Kidney (tissue), 22 donors: ENCODE measurements at places on chromosomes 11 and 22. TPM values are rescaled to one million over a fixed set of nuclear protein-coding genes. Genes with fewer than 3 reads are reported as not detected.
A peak's percentile ranks its signal among the peaks of the same experiment; 100 is the strongest.

Gene RAB38
- 5.2 TPM for total RNA-seq

DNA sequence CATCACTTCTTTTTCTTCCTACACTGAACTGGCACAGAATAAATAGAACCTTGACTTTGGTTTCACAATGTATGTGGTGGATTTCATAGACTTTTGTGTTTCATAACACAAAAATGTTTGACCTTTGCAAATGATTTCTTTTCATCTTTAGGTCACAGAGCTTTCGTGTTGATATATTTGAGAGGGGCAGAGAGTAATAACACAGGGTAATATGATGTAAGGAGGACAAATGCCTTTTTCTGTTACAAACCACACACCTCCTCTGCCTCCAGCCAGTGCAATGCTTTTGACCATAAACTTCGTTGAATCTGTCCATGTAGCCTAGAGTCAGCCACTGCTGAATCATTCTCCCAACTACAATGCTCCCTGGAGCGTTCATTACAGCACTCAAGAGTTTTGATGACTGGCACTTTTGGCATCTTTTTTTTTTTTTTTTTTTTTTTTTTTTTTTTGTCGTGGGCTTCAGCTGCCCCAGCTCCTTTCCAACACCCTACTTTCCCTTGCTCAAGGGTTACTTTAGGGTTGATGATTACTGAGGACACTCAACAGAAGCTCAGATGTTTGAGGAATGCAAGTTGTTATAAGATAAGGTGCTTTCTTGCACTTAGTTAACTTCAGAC, 11.4 kb upstream of the CAT start:
- no peak overlapping the region for H3K4me3 ChIP-seq
- no peak for DNase-seq
- H3K36me3 ChIP-seq, result no peaks in the 10 kb centered on the region
- H3K27me3 ChIP-seq, result no peaks in the 10 kb centered on the region
- no peak overlapping the region for H3K27ac ChIP-seq

GRCh38 chr11:11366793-11367192, 13.7 kb upstream of the CSNK2A3 start:
- DNase-seq, result no peak
- no peaks in the 10 kb centered on the region for H3K4me1 ChIP-seq
- no peak overlapping the region for H3K27ac ChIP-seq

- H3K4me3 ChIP-seq, result no peak overlapping the region
- H3K27ac ChIP-seq, result peak overlapping the region; percentile 68
- peak; percentile 70 for DNase-seq
- H3K4me1 ChIP-seq, result peaks cover 6% of the 10 kb centered on the region
- no peaks in the 10 kb centered on the region for H3K36me3 ChIP-seq
Observed at GRCh38 chr11:78039919-78040671, 17.0 kb upstream of the KCTD14 start.

- no peaks in the 10 kb centered on the region for H3K4me1 ChIP-seq
- peaks cover 30% of the 10 kb centered on the region for H3K36me3 ChIP-seq
- DNase-seq, result no peak
- H3K27ac ChIP-seq, result no peak overlapping the region
- no peak overlapping the region for H3K4me3 ChIP-seq
- no peaks in the 10 kb centered on the region for H3K27me3 ChIP-seq
Observed at GRCh38 chr11:18332302-18332701, 9.9 kb downstream of the GTF2H1 start.

- H3K4me1 ChIP-seq, result no peaks in the 10 kb centered on the region
- H3K36me3 ChIP-seq, result no peaks in the 10 kb centered on the region
- DNase-seq, result no peak
- H3K27me3 ChIP-seq, result no peaks in the 10 kb centered on the region
- no peak overlapping the region for H3K4me3 ChIP-seq
Observed at GRCh38 chr11:27348340-27348873, 14.6 kb downstream of the CCDC34 start.
